Aorta (tissue), 5 donors: ENCODE measurements at places on chromosomes 3 and 15. TPM values are rescaled to one million over a fixed set of nuclear protein-coding genes. Genes with fewer than 3 reads are reported as not detected.

The LIPH gene
- 0.62 TPM for total RNA-seq

DNA sequence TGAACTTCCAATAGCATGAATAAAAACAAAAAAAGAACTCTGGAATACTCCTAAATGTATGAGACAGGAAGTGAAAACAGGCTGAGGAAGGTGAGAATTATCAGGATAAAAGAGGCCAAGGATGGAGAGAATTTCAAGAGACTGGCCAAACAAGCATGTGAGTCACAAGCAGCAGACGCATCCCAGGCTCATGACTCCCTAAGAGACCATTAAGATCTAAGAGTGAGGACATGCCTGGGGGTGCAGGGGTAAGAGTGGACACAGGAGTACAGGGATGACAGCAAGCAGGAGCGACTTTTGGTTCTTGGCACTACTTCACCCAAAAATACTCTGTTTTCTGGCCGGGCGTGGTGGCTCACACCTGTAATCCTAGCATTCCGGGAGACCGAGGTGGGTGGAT lies 7.1 kb downstream of the SCAMP2 start:
- H3K36me3 ChIP-seq: no peaks in the 10 kb centered on the region
- DNase-seq: no peak
- no peak overlapping the region for H3K4me3 ChIP-seq

DNA sequence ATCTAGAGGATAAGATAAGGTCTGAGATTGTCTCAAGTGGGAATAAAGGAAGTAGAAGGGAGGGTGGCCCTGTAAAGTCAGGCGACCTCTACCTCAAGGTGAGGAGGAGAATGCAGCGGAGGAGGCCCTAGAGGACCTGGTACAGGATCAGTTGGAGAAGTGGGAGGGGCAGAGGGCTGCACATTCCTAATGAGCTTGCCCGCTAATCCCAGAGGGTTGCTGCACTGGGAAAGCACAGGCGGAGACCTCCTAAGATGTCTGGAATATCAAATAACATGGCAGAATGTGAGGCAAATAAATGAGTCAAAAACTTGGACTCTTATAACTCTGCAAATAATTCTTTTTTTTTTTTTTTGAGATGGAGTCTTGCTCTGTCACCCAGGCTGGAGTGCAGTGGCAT lies 30.2 kb upstream of the VPS8 start:
- H3K27ac ChIP-seq: no peak overlapping the region
- no peak overlapping the region for H3K4me3 ChIP-seq
- H3K36me3 ChIP-seq: no peaks in the 10 kb centered on the region
- H3K4me1 ChIP-seq: no peaks in the 10 kb centered on the region
- peak; percentile 30 for DNase-seq
- H3K27me3 ChIP-seq: no peaks in the 10 kb centered on the region

DNA sequence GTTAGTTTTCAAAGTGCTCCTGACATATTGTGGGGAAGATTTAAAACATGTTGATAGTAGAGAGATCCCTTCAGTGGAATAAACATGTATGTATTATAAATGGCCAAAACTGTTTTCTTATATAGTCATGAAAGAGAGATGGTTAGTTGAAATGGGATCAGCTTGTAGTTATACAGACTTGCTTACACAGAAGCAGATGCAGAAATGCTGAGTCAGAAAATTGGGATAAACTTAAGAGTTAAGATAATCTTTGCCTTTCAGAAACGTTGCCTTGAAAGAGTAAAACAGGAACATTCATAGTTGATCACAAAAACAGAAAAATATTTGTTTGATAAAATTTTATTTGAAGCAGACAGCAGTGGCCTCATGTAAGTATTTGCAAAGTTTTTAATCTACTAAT lies 433.2 kb upstream of the BCHE start:
- H3K27ac ChIP-seq: no peak overlapping the region
- no peaks in the 10 kb centered on the region for H3K4me1 ChIP-seq
- no peaks in the 10 kb centered on the region for H3K36me3 ChIP-seq
- no peak overlapping the region for H3K4me3 ChIP-seq
- no peak for DNase-seq
- no peaks in the 10 kb centered on the region for H3K27me3 ChIP-seq

DNA sequence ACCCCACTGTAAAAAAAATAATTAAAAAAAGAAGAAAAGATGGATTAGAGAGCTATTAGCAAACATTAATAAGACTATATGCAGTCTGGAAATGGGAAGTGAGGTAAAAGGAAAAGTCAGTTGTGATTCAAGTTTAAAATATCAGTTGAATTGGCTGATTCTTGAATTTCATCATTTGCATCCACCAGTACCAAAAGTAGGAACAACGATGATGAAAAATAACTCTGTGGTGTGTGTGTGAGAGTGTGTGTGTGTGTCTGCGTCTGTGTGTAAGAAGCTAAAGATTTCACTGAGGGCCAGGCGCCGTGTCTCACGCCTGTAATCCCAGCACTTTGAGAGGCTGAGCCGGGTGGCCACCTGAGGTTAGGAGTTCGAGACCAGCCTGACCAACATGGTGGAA lies 56.0 kb upstream of the SLC4A7 start:
- no peak for DNase-seq
- no peak overlapping the region for H3K4me3 ChIP-seq
- no peak overlapping the region for H3K27ac ChIP-seq
